ENCODE measurements at places on chromosomes 13 and 19. TPM values are rescaled to one million over a fixed set of nuclear protein-coding genes. Genes with fewer than 3 reads are reported as not detected.

- no peak for DNase-seq
These were observed 50.0 kb downstream of the LATS2 start for GRCh38 chr13:21011378-21011777.

GRCh38 chr13:38850868-38851626 lies 139.6 kb downstream of the STOML3 start:
- DNase-seq = no peak

DNA sequence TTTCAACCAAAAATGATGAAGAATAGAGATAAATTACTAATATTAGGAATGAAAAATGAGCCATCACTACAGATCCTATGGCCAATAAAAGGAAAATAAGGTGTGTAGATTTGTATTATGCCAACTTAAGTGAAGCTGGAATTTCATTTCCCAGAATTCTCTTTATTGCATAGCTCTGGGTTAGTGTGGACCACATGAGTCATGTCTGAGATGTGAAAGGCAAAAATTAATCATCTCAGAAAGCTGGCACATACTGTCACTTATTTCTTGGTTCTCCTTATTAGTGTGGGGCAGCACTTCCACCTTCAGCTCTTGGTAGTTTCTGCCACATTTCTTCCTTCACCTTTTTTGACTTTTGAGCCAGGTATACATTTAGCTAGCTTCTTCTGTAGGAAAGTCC lies 82.6 kb downstream of the KATNAL1 start:
- no peak for DNase-seq

- no peak for DNase-seq
These were observed 53.4 kb downstream of the LATS2 start for GRCh38 chr13:21008026-21008425.

DNA sequence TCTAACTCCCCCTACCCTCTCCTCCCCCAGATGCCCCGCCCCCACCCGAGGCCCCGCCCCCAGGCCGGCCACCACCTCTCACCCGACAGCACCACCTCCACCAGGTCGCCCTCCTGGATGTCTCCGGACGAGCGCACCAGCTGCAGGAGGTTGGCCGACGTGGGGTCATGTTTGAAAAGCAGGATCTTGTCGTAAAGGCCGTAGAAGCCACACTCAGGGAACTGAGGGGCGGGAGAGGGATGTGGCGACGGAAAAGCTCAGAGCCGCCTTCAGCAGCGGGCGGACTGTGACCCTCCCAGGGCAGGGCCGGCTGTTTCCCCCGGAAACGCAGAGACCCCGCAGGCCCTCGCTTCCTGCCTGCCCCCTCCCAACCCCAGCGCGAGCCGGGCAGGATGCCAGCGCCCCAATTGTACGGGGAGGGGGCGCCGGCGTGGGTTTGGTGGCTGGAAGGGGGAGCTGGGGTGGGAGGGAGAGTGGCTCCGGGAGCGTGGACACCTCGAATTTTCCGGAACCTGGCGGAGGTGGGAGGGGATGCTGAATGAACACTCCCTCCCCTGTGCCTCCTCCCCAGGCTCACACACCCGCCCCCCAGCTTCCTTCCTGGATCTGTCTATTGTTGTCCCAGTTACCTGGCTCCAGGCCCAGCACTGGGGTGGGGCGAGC lies 3.0 kb downstream of the PRKD2 start:
- peak; percentile 86 for DNase-seq

DNA sequence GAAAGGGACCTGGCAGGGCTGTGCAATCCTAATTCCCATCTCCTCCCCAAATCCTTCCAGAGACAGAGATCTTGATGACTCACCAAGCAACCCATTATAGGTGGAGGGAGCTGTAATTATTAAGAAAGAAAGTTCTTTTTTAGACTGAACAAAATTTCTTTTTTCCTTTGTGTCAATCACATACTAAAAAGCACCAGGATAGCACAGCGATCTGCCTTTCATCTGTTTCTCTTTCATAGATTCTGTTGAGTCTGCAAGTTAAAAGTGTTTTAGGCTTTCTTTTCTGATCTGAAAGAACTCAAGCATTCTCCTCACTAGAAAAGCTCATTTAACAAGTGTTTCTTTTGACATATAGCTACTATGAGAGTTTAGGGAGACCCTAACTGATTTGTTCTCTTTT lies 222.8 kb downstream of the DCT start:
- no peak for DNase-seq

GRCh38 chr19:11612816-11613511 lies 15.7 kb downstream of the ZNF627 start:
- DNase-seq = no peak

GRCh38 chr13:95698047-95698749 lies 21.3 kb downstream of the DNAJC3 start:
- no peak for DNase-seq

- DNase-seq = no peak
These were observed 1501.5 kb downstream of the EFNB2 start for GRCh38 chr13:105033999-105034398.

GRCh38 chr13:114100446-114101357 lies 31.7 kb downstream of the RASA3 start:
- no peak for DNase-seq

GRCh38 chr19:10625762-10626138 lies 397 bp downstream of the SLC44A2 start:
- DNase-seq = no peak

DNA sequence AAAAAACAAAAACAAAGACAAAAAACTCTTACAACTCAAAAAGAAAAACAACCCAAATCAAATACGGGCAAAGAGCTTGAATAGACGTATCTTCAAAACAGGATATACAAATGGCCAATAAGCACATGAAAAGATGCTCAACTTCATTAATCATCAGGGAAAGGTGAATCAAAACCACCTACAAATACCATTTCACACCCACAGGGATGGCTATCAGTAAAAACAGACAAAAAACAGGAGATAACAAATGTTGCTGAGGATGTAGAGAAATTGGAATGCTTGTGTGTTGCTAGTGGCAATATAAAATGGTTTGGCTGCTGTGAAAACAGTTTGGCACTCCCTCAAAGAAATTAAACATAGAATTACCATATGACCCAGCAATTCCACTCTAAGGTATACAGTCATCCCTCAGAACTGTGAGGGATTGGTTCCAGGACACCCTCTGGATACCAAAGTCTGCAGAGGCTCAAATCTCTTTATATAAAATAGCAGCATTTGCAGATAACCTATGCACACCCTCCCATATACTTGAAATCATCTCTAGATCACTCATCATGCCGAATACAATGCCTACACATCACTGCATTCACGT lies 29.7 kb downstream of the MLLT1 start:
- no peak for DNase-seq

DNA sequence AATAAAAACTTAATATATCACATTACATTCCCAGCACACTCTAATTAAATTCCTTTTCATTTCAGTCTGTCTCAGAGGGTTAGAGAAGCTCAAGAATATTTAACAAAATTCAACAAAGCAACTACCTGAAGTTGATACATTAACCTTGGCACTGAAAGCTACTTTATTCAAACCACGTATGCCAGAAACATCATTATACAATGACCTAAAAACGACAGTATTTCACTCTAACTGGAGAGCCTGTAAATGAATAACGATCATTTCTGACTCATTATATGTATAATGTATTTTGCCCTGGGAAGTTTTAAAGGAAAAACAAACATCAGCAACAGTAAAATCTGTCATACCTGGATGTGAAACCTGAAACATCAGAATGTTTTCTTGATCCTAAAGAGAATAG lies 270.1 kb downstream of the SLITRK5 start:
- no peak for DNase-seq

DNA sequence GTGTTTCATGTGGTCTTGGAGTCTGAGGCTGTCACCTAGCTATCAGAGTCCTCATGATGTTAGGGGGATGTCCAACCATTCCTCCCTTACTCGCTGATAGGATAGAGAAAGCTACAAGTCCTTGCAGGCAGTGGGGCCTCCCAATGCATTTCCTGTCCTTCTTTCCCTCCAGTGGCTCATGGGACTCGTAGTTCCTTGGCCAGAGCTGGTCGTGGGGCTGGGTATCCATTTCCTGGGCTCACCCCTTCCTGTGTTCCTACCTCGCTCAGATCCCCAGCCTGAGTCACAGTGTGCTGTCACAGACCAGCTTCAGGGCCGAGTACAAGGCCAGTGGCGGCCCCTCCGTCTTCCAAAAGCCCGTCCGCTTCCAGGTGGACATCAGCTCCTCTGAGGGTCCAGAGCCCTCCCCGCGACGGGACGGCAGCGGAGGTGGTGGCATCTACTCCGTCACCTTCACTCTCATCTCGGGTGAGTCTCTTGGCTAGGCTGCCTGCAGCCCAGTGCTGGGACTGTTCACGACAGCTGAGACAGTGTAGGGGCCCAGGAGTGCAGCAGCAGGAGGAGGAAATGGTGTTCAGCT lies 19.1 kb downstream of the TMEM150B start:
- DNase-seq = no peak

DNA sequence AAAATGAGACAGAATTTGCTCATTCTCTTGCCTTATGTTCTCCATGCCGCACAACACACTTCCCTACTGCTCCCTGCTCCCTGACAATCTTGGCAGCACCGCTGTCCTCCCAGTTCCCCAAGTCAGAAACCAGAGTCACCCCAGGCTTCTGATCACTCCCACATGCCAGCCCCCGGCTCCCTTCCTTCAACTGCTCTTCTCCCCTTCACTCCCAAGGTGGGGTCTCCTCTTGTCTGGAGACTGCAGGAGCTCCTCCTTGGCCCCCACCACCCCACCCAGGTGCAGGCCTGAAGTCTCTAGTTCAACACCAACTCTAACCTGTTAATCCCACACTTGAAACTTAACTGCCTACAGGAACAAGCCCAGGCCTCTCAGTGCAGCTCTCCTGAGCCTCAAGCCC lies 16.8 kb upstream of the AKAP8 start:
- DNase-seq = no peak

DNA sequence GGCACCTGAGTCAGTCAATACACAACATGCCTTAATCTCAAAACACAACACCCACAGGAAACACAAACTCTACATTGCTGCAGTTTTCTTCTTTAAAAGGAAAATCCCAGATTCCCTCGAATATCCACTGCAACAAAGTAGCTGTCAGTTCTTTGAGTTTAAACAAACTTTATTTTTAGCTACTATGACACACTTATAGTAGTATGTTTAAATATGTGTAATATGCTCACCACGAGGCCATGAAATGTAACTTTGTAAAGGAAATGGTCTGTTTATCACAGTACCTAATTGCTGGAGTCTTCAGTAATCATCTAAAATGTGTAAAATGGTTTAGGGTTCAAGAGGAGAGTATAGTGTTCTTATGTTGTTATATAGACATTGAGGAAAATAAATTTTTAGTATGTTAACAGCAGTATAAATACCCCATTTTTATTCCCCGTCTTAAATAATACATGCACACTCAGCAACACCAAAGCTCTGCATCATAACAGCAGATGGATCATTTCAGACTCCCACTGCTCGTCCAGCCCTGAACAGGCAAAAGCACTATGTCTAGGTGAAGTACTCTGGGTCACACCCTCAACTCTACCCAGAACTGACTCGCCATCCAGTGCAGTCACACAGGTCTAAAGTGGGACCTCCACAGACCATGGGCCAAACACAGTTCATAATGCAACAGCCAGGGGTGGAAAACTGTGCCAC lies 20.6 kb downstream of the TUBGCP3 start:
- DNase-seq = no peak

DNA sequence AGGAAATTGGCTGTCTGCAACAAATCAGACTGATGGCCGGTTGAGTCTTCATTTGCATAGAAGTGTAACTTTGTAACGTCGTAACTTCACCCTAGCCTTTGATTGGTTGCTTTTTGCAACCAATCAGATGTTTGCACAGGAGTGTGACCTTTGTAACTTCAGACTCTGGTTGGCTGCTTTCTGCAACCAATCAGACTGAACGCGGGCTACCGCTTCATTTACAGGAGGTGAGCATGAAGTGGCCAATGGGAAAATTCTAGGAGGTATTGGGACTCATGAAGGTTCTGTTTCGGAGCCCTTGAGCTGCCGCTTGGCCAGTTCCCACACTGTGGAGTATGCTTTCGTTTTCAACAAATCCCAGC lies 441 bp upstream of the ZNF559 start:
- DNase-seq = peak; percentile 64

DNA sequence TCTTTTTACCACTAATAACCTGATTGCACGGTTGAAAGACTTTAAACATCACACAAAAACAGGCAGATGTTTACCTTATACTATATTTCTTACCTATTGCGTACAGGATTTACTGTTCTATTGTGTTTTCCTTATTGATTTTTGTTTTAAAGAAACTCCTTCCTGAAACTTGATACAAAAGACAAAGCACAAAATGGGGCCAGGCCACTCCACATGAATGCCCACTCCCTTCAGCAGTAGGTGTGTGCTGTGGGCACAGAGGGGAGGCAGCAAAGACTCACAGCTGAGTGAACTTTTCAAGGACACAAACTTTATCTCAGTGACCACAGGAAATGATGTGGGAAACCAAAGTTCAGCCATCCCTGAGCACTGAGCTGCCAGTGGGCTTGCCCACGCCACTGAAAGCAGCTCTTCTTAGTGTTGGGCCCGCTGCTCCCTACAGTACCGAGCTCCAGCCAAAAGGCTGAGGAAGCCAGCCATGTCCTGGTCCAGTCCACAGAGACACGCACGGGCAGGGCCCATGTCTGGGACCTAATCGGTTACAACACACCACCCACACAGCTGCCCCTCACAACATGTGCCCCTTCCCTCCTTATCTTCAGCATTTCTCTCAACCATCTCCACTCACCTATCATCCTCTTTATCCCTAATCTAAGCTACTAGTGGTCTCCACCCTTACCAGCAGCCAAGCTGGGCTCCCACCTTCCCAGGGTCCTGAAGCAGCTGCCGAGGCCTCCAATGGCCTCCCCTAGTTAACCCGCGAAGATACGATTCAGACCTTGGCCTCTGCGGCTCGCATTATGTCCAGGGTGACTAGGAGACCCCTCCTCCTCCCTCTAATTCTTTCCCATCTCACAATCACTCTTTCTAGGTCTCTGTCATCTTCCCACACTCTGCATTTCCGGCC lies 39.5 kb downstream of the ATP7B start:
- no peak for DNase-seq

DNA sequence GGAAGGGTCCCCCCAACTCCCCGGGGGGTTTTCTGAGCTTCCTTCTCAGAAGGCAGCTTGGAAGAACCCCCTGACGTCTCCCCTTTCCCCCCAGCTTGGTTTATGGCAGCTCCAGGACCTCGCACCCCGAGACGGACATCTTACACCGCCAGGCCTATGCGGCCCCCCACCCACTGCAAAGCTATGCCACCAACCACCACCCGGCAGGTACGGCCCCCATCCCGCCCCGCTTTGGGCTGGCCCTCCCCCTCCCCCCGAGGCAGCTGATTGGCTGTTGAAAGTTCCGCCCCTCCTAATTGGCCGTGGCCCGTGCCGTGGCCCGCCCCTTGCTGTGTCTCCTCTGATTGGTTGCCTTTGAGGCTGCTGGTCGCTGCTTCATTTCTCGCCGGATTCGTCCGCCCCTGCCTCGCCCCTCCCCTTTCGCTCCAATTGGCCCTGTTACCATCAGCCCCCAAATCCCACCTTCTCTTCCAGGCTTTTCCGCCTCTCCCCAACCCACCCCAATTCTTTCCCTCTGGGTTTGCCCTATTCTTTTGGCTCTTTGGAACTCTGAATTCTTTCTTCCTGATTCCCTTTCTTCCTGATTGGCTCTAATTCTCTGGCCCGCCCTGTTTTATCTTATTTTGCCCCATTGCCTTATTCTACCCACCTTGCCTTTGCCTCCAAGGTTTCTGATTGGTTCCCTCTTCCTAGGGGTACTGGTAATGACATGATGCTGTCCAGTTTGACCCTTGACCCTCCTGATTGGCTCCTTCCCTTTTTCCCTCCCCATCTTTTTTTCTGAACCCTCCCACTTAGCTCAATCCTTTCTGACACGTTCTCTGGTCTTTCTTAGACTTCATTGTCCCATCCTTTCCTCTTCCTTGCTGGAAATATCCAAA lies 2.5 kb downstream of the PRR12 start:
- peak; percentile 87 for DNase-seq

The SLC46A3 gene
- total RNA-seq = 0.25 TPM

The TJP3 gene
- 56.8 TPM for total RNA-seq

The KLK8 gene
- total RNA-seq = 128 TPM
